ENCODE measurements at places on chromosomes 6 and 20.
A peak's percentile ranks its signal among the peaks of the same experiment; 100 is the strongest.

DNA sequence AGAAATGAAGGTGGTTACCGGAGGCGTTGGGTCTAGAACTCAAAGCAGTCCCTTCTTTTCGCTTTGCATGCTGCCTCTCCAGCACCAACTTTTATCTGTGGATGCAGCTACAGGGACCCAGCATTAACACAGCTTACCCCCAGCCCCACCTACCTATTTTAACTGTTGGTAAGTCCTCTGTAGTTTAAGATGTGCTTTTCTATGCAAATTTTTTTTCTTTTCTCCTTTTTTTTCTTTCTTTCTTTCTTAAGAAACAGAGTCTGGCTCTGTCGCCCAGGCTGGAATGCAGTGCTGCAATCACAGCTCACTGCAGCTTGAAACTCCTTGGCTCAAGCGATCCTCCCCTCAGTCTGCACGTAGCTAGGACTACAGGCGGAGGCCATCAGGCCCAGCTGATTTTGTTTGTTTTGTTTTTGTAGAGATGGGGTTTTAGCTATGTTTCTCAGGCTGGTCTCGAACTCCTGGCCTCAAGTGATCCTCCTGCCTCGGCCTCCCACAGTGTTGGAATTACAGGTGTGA, 6.5 kb upstream of the USP45 start:
- peak; percentile 19 for DNase-seq

- DNase-seq: no peak
These were observed 281.2 kb upstream of the SUPT3H start for GRCh38 chr6:45658958-45659357.

GRCh38 chr20:54219751-54220426, 12.0 kb downstream of the PFDN4 start:
- peak; percentile 19 for DNase-seq

GRCh38 chr20:34294563-34294962, 8.6 kb downstream of the AHCY start:
- DNase-seq: no peak

DNA sequence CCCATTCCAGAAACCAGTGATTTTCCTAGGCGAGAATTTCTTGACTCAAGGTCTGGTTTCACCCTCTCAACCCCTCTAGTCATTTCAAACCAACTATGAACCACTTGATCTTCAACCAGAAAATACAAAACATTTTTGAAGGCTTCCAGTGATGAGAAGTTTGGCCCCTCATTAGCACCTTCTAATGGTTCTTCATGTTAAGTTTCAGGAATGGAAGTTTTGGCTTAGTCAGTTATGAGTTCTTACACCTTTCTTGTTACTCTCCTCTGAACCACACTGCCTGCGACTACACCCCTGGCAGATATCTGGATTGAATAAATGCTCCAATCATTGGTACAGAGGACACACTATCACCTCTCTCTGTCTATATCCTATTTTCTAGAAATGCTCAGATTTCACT, 67.2 kb downstream of the GJA10 start:
- DNase-seq: no peak

DNA sequence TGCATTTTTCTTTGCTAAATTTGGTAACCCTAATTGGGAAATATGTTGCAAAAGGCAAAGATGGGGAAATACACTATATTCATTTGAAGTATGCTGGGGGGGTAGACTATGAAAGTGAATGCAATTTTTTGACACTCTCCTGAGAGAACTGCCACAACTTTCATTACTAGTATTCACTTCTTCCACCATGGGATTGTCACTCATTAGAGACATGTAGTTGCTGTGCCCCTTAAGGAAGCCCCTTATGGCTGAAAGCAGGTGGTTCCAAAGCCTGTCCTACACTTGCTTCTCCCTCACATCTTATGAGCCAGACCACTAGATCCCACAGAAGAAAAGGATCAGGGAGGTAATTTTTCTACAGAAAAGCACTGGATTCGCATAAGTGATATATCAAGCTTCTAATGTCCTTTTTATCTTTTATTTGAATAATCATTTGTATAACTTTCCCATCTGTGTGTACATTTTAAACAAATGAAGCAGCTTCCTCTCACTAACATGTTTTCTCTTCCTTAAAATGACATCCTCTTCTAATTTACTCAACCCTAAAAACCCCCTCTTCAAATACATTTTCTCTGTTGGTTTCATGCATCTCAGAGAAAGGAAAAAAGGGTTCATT, 83.8 kb downstream of the GCLC start:
- DNase-seq: no peak

All from RCC 7860 (cell line).